ENCODE measurements at places on chromosomes 1 and 21.

GRCh38 chr1:208728815-208729214 lies 484.6 kb upstream of the PLXNA2 start:
- DNase-seq, result no peak

GRCh38 chr1:230140221-230141020 lies 73.4 kb downstream of the GALNT2 start:
- DNase-seq, result no peak

GRCh38 chr21:40833184-40833583 lies 13.8 kb downstream of the DSCAM start:
- no peak for DNase-seq

- DNase-seq, result no peak
Measured at GRCh38 chr1:32216566-32216965, 5.6 kb downstream of the TMEM234 start.

GRCh38 chr21:44862869-44863685 lies 10.4 kb downstream of the PTTG1IP start:
- no peak for DNase-seq

- DNase-seq, result peak; percentile 89
Measured at GRCh38 chr1:202009326-202010179, 834 bp upstream of the ELF3 start.

DNA sequence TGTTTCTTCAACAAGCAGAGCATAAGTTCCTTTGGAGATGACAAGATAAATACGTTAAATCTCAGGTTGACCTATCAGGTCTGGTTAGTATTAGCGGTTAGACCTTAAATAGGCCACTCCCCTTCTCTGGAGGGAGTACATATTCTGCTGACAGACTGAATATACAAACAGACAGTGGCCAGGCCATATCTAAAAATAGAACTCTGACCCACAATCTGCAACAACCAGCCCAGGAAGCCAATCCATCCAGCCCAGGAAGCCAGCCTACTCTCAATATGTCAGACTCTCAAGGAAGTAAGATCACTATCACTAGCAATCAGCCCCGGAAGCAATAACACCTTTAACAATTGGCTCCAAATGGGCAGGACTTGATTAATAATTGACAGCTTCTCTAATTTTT lies 6.7 kb downstream of the IL20 start:
- peak; percentile 29 for DNase-seq

DNA sequence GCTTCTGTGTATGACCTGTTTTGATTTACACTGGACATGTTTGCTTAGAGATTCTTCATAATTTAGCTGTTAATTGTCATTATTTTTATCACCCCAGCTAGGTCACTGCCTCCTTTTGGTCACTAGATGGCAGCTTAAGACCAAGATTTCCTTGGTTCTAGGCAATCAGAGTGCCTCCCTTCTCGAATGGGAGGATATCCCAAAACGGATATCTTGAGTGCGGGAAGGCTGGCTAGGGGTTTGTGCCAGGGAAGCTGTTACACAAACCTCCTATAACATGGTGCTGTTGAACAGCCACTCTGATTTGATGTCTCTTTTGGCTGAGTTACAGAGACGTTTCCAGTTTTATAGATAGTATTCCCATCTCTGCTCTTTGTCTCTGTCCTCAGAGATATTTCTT lies 283.5 kb downstream of the S1PR1 start:
- peak; percentile 70 for DNase-seq

DNA sequence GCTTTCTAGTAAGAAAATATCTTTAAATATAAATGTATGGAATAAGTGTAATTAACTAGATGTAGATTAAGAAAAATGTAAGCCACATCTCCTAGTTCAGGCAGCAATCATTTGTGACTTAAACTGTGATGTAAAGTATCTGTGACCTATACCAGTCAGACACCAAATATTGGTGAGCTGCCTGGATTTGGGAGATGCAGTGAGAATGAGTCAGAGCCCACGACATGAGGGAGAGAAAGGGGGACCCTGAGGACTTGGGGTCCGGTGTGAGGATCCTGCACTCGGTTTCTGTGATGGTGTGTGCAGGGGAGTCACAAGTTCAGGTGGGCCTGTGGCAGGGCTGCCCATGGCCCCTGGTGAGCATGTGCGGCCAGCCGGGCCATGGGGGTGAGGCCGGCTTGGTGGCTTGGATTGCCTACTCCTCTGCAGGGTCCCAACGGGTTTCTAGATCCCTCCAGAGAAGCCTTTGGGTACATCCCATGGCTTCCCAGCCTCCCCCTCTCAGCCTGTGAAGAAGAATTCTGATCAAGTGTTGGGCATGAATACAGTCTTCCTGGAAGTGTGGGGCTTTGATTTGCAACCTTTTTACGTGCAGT lies 19.0 kb upstream of the ABCG1 start:
- no peak for DNase-seq

GRCh38 chr1:59332983-59333382 lies 36.1 kb downstream of the FGGY start:
- DNase-seq, result peak; percentile 76

DNA sequence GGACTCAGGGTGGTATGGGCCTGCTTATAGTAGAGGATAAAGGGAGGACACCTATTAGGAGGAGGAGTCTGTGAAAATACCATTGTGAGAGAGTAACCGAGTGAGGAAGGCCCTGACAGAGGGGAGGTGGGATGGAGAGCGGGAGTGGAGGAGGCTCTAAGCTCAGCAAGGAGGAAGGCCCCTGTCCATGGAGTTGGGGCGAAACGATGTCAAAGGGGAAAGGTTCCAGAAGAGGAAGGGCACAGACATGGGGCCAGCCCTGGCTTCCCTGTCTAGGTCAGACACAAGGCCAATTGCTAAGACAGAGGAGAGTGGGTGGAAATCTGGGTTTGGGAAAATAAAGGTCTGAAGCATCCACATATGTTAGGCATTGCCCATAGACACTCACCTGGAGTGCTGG lies 44.2 kb downstream of the ELK4 start:
- DNase-seq, result no peak

DNA sequence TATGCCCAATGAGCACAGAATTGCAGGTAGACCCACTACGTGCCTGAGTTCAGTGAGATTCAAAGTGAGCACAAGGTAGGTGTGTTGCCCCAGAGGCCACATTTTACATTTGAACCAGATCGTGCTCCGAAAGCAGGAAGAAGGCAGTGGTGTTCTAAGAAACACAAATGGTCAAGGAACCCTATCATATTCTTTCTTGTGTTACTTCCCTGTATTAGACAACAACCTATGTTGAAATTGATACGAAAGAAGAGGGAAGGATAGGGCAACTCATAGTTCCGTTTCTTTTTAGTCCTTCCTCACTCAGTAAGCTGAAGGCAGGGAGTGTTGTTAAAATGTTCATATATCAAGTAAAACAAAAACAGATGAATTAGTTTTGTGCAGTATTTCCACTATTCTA lies 33.9 kb downstream of the OLFML2B start:
- DNase-seq, result no peak

DNA sequence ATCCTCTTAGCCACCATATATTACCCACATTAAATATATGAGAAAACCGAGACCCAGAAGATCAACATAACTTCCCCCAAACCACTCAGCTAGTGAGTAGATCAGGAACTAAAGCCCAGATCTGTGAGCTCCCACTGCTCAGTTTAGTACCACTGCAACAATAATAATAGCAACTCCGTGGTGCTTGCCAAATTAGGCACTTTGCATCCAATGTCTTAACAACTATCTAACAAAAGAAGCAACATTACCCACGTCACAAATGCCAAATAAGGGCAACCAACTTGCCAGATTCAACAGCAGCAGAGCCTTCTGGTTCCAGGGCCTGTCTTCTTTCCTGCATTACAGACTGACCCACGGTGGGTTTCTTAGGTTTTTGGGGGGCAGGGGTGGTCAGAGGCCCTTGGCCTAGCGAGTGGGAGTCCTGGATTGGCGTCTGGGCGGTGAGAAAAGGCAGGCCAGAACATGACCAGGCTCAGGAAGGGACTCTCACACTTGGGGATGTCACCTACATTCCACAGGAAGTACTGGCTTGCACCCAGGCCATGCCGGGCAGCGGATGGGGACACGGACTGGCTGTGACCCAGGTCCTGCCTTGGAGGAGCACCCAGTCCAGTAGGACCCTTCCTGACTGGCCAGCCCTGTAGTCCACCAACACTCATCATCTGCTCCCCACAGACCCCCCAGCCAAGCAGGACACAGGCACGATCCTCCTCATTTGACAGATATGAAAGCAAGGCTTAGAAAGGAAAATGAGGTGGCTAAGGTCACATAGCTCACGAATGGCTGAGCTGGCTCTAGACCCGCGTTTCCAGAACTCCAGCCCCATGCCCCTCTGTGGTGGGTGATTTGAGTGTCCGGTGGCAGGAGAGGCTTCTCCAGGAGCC lies 4.6 kb downstream of the HCRTR1 start:
- no peak for DNase-seq

- DNase-seq, result no peak
Measured at GRCh38 chr1:193113992-193114332, 7.9 kb upstream of the CDC73 start.

DNA sequence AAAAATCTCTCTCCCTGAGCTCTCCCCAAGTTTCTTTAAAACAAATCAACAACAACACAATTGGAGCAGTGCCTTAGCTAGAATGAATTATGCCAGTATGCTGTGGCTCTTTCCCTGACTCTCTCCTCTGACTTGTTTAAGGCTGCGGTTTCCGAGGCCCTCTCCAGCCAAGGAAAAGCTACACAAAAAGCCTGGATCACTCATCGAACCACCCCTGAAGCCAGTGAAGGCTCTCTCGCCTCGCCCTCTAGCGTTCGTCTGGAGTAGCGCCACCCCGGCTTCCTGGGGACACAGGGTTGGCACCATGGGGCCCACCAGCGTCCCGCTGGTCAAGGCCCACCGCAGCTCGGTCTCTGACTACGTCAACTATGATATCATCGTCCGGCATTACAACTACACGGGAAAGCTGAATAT lies 1.9 kb downstream of the S1PR1 start:
- peak; percentile 96 for DNase-seq

DNA sequence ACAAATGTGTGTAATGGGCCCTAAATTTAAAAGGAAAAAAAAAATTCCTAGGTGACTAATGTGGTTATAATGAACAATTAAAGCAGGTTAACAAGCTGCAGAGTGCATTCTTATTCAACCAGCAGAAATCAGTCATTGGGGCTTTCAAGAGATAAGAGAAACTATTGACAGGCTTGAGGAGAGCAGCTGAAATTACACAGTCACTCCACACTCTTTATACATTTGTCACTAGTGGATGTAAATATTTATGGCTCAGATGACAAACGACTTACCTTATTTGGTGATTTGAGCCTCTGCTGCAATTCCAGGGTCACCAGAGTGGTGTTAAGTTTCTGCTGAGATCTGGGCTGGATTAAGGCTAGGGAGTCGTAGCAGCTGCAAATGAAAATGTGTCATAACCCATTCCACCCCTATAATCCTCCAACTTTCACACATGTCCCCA lies 896.3 kb downstream of the TTLL7 start:
- DNase-seq, result no peak

- DNase-seq, result no peak
Measured at GRCh38 chr1:174789399-174789798, 210.3 kb upstream of the CACYBP start.

DNA sequence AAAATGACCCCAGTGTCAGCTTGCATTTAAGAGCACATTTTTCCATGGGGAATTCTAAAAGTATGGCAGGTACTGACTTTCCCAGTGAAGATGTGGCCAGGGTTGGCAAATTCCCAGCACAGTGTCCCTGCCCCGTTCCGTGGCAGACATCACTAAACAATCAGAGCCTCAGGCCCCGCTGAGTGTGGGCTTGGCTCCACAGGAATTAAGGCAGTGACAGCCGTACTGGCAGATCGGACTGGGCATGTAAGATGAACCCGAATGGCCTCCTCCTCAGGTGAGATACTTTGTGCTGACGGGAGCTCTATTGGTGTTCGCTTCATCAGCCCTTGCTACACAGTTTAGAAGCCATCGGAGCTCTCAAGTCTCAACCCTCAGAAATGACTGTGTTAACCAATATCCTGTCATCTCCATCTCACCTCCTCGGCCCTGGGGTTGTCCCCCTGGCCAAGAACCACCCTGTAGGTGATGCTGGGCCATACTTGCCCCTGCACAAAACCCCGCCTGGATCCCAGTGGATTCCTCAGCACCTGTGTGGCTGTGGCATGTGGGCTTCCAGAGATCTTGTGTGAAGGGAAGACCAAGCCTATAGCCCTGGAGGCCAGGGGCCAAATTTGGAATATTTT lies 29.0 kb upstream of the ABCG1 start:
- peak; percentile 80 for DNase-seq

DNA sequence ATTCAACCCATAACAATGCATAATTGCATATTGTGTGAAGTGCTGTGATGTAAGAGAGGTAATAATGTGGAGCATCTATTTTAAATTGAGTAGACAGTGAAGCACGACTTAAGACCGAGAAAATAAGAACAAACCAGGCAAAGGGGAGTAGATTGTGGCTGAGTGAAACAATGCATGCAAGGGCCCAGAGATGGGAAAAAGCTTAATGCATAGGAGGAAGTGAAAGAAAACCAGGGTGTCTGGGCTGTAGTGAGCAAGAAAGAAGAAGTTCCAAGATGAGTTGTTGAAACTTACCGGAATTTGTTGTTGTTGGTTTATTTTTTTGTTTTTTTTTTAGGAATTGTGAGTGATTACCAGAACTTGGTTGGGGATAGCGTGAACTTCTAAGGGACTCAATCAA lies 104.7 kb downstream of the SNX7 start:
- no peak for DNase-seq

- DNase-seq, result no peak
Measured at GRCh38 chr1:15295696-15296095, 48.7 kb downstream of the FHAD1 start.

DNA sequence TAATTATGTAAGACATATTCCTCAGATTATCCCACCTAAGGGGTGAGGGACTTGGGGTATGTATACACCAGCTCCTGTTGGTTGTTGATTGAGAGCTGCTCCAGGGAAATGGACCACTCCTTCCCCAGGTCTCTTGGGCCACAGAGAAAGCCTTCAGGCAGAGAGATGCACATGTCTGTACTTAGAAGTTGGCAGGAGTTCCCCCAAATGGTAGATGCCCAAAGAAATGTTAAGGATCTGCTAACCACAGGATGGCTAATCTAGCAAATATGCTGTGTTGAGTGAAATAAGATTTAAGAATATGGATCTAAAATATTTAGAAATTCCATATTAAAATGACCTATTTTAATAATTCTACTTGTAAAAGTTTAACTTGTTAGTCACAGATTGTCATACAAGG lies 100.8 kb upstream of the DNAH14 start:
- no peak for DNase-seq

DNA sequence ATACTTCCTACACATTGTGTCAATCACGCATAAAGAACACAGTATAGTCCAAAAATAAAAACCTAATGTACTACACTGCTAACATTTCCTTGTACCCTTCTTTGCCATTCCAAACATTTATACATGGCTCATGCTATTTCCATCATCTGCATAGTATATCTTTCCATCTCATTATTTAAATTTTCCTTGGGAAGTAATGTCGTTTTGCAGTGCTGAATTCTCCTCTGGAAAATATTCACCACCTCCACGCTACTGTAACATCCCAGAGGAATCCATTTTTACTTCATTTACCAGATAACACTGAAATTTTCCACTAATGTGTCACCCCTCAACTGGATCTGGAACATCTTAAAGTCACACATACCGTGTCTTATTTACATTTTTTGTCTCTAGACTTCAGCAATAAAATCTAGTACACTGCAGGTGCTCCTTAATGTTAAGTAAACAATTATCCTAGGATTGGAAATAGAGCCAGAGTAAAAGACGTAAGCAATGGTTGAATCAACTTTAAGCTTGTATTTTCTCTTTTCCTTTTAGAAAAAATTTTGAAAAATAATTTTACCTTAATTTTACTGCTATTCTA lies 881.0 kb downstream of the AMY1C start:
- DNase-seq, result no peak

GRCh38 chr1:11339346-11340232 lies 66.6 kb downstream of the UBIAD1 start:
- DNase-seq, result no peak
